Skeletal muscle cell (primary cell): ENCODE measurements at places on chromosomes 4 and X.
A peak's percentile ranks its signal among the peaks of the same experiment; 100 is the strongest.

GRCh38 chrX:50765986-50766385, 48.0 kb downstream of the SHROOM4 start:
- DNase-seq = no peak

DNA sequence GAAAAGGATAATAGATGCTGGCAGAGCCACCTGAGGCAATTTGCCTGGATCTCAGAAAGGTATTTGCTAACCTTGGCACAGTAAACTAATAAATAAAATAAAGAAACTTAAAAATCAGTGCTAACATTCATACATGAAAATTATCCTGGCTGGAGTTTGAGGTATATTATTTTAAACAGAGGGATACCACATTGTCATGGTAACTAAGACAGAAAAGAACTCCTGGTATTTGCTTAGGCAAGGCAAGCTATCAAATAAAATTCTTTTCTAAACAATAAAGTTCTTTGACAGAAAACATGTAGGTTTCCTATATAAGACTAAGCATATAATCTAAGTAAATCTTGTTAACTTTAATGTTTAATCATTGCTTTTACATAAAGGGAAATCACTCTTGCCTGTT, 218.8 kb downstream of the MAGEB17 start:
- DNase-seq = no peak

- no peak for DNase-seq
Measured at GRCh38 chr4:187940299-187940698, 55.3 kb upstream of the ZFP42 start.

GRCh38 chr4:48844843-48845242, 14.0 kb downstream of the OCIAD1 start:
- no peak for DNase-seq

GRCh38 chrX:70470850-70471289, 26.2 kb downstream of the DLG3 start:
- DNase-seq = no peak

DNA sequence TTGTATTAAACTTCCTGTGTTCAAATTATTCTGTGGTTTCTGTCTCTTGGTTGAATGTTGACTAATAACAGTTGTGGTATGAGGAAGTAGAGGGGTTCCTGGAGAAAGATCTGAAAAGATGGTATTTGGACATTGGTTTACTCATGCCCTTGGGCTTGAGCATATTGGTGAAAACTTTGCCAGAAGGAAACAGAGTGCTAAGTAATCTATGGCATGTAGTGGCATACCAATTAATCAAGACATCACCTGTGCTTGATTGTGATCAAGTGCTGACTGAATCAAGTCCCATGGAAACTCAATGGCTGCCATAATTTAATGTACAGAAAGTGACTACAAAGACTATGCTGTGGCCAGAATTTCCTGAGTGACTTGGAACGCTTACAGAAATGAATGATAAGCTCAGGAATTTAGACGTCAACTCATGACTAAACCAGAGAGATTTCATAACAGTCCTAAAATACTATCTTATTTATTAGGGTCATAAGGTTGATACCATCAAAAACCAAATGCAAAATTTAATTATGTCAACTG, 2062.9 kb downstream of the ARAP2 start:
- peak; percentile 85 for DNase-seq

DNA sequence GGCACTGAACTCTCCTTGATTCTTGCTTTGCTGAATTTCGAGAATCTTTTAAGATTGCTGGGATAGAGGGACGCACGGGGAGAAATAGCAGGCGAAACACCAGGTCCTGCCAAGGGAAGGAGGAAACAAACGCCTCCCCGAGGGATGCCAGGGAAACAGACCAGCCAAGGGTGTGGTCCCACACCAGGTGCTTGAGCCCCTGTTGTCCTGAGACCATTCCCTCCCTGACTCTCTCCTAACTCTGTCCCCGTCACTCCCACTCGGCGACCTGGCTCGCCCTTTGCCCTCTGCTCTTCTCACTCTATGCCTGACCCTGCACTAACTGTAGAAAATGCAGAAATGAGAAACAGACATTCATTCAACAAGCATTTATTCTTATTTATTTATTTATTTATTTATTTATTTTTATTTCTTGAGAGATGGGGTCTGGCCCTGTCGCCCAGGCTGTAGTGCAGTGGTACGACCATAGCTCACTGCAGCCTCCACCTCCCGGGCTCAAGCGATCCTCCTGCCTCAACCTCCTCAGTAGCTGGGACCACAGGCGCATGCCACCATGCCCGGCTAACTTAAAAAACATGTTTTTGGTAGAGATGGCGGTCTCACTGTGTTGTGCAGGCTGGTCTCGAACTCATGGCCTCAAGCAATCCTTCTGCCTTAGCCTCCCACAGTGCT, 16.2 kb downstream of the CTAG1B start:
- DNase-seq = no peak

- DNase-seq = peak; percentile 76
Measured at GRCh38 chr4:166153548-166153947, 280.5 kb downstream of the TLL1 start.

DNA sequence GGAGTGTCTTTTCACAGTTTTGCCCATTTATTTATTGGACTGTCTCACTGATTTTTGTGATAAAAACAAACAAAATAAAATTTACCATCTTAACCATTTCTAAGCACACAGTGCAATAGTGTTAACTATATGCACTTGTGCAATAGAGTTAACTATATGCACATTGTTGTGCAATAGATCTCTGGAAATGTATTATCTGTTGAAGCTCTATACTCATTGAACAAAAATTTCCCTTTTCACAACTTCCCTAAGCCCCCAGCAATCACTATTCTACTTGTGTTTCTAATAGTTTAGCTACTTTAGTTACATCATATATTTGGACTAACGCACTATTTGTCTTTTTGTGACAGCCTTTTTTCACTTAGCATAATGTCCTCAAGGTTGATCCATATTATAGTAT, 59.7 kb upstream of the BEX4 start:
- DNase-seq = peak; percentile 29

DNA sequence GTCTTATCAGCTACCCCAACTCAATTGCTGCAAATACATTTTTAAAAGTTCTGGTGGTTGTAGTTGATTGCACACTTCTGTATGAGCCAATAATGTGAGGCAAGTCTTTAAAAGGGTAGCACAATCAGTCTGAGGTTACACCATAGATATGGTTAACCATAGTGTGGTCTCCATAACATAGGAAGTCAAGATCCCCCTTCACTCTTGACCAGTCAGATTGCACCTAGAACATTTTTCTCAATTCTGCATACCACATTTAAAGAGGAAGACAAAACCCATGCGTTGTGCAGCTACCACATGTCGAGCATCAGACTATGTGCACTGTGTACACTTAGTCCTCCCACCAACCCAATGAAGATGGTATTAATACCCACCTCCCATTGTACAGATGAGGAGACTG, 26.5 kb upstream of the CYBB start:
- no peak for DNase-seq

DNA sequence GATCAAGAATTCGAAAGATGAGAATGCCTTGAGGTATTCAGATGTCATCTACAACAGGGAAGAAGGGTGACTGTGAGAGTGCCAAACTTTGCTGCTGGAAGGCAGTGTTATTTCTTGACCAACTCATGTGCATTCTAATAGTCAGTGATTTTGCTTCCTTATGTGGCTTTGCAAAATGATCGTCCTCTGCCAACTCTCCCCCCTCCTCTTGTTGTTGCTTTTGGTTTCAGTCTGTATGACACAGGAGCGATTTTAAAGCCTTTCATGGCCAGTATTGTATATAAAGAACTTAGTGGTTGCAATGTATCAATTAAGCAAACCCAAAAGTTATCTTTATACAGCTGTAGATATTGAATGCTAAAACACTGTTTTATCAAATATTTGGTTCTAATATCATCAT, 379.1 kb downstream of the IL1RAPL1 start:
- DNase-seq = no peak

GRCh38 chrX:71321731-71322130, 20.2 kb downstream of the ITGB1BP2 start:
- no peak for DNase-seq

DNA sequence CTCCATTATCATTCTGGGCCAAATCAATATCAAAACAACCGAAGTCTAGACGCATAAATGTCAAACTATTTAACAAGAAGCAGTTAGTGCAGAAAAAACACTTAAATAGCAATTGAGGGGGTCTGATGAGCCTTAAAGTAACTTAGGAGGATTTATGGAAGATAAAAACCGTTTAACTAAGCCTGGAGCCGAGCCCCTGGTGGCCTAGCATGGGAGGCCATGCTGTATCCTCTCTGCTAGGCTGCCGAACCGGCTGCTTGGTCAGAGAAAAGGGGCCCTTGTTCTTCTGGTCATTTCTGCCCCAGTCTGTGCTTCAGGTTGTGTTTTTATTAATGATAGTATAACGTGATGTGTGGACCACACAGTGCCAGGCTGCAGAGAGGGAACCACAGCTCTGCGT, 72.4 kb downstream of the CPZ start:
- DNase-seq = no peak

DNA sequence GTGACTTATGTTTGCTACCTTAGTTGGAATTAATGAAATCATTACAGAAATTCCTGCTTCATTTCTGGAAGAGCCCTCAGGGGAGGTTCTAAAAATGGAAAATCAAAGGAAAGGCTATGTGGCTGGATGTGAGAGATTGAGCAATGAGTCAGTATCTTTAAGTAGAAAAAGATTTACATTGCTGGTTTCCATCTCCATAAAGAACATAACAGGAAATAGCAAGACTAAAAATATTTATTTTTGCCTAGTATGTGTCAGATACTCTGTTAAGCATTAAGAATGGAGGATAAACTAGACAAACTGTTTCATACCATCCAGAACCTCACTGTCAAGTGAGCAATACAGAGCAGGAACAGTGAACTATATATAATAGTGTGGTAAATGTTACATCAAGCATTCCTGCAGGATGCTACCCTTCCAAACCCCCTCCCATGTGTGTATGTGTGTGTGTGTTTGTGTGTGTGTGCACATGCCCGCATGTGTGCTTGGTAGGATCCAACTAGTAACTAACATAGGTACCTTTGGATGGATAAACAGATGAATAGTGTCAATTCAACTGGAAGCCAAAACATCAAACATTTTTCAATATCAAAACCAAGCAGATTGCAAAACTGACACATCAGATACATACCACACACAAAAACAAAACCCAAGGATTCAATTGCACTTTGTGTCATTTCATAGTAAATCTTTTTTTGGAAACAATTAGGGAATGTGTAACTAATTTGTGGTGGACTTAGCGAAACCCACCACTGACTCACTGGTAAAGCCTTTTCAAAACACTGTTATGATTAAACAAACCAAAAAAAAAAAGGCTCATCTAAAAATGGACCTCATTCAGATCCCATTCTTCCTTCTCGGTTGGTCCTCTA, 223.4 kb downstream of the SHROOM3 start:
- DNase-seq = peak; percentile 48

GRCh38 chr4:118396881-118397622, 44.2 kb upstream of the PRSS12 start:
- DNase-seq = no peak

DNA sequence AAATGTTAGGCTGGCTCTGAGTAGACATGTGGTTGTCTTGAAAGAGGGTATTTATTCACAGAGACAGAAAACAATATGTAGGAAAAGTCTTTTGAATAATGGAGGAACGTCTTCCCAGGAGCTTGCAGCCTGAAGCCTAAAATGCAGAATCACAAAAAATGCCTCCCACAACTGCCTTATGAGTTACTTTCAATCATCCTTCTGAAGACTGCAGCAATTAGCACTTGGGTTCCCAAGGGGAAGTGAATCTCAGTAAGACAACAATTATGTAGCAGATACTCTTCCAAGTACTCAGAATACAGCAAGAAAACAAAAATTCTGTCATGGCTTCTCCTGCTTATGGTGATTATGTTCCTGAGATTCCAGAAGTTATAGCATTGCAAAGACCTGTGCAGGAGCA, 166.6 kb upstream of the TBL1X start:
- no peak for DNase-seq

DNA sequence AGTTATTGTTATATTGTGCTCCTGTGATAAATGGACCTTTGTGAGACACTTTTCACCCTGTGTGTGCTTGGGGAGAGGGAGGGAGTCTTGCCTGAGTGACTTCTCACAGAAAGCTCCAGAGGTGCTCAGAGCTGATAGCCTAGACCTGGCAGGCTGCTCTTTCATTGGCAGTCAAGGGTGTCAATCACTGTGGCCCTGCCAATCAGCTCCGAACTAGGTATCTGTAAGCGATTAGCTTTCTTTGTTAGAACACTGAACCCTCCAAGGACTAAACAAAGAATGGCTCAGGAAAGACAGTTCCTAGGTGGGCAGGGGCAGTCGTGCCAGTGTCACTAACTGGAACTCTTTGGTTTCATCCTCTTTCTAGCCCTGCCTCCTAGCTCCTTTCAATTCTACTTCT, 2.7 kb upstream of the NALF2 start:
- DNase-seq = no peak
